ENCODE measurements at places on chromosomes 2 and 18.

GRCh38 chr2:241399941-241400922 lies 44.1 kb downstream of the FARP2 start:
- no peak for DNase-seq

- DNase-seq, result no peak
Measured at GRCh38 chr18:53411511-53411910, 813.0 kb downstream of the MBD2 start.

GRCh38 chr2:152405206-152406118 lies 70.5 kb downstream of the FMNL2 start:
- DNase-seq, result peak; percentile 29

- peak; percentile 72 for DNase-seq
Measured at GRCh38 chr2:15142069-15142689, 419.0 kb downstream of the NBAS start.

DNA sequence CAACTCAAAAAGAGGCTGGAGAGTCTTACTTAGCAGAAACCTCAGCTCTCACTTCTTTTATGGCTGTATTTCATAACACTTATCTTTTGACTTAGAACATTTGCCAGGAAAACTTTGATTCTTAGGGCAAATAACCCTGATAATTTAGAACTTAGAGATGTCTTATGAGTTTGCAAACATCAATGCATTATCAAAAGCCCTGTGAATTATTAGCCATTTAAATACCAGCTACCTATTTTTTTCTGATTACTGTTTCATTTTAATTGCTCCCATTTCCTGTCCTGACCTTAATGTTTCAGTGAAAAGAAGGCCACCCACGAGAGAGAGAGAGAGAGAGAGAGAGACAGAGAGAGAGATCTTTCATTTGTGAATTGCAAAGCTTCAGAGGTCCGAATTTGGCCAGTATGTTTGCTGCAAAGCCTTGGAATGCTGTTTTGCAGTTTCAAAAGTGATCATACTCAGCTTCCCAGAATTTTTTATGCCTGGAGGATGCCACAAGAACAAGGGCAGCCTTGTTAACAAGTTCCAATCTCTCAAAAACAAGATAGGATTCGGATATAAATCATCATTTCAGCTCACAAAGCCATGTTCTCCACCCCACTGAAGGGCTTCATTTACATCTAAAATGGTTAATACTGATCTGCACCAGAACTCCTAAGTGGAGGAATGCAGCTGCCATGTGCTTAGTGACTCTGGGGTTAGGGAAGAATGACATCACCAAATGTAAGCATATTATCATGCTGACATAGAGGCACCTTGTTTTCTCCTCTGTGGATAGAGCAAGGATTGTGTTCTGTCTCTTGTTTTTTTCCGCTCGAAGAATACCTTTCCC lies 478.2 kb downstream of the ARHGAP15 start:
- DNase-seq, result peak; percentile 15

Measured in urothelium cell line (cell line).